ENCODE measurements at places on chromosomes 7 and 10.

DNA sequence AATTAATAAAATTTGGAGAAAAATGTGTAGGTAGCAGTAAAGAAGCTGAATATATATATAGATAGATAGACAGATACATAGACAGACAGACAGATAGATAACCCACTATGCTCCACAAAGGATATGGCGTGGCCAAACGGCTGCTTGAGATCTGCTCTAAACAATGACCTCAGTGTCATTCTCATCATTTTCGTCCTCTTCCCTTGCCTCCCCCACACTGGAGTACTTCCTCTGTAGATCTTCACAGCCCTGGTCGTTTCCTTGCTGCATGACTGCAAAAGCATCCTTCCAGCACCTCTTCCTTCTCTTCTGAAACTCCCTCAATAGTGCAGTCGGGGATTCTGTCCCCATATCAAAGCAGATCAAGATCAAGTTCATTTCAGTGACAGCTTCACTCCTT lies 35.6 kb upstream of the ATP6V0A4 start:
- no peak for DNase-seq

- DNase-seq = no peak
Observed at GRCh38 chr10:99809931-99810615, 27.6 kb downstream of the ABCC2 start.

DNA sequence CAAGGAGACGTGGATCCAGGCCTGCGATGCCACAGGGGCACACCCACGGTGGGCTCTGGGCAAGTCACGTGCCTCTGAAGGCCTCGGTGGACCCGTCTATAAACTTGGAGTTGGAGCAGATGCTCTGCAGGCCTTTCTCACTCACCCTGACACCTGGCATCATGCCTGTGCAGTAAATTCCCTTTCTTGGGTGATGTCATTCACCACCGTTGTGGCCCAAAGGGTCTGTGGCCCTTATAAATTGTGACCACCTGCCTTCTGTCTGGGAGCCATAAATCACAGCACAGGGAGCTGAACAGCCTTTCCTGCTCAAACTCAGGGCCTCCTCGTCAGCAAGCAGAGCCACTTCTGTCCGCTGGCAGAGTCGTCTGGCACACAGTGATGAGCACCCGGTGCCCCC lies 52.2 kb downstream of the GPAM start:
- DNase-seq = no peak

DNA sequence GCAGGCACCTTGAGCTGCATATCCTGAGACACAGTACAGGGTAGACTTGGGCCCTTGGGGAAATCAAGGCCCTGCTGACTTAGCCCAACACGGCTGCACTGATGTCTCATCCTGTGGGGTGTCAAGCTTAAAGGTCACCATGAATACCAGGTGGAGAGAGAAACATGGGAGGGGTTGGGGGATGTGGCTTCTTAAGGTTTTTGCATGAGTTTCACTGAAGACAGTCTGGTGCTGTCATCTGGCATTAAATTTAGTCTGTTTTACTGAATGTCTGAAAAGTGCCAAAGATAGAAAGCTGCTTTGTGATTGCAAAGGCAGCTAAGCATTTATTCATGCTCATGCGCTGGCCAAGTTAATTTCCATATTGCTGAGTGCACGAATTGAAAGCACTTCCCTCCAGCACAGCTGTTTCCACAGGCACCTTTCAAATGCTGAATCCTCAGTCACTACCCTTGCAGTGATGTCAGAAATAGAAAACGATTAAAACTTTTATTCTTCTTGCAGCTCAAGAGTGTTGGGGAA lies 102.1 kb downstream of the OSBPL3 start:
- no peak for DNase-seq

DNA sequence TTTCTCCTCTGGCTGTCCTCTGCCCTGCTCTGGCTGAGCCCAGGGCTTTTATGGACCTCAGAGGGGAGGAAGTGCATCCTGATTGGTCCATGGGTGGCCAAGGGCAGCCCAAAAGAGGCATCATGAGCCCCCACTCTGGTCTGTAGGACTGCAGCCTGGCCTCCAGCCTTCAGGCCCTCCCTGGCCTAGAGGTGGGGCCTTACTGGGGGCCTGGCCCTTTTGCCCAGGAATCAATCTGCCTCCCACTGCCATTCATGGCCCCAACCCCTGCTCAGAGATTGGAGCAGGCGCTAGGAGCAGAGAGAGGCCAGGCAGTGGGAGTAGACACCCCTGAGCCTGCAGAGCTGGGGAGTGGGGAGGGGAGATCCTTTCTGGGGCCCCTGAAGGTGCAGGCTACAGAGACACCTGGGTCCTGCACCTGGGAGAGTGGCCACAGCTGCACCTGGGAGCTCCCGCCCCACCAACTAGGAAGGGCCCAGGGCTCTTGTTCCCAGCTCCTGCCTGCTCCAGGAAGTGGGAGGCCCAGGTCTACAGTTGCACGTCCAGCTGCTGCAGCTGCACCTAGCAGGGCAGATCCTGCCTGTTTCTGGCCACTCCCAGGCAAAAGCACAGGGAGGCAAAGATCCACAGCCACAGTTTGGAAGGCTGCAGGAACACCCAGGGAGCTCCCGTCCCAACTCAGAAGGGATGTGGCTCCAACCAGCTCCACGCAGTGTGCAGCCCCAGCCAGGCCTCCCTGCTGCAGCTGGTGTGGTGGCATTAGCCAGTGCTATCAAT lies 6.4 kb upstream of the DYNC2I1 start:
- no peak for DNase-seq

GRCh38 chr7:37081436-37081835 lies 357.1 kb upstream of the AOAH start:
- DNase-seq = peak; percentile 13

DNA sequence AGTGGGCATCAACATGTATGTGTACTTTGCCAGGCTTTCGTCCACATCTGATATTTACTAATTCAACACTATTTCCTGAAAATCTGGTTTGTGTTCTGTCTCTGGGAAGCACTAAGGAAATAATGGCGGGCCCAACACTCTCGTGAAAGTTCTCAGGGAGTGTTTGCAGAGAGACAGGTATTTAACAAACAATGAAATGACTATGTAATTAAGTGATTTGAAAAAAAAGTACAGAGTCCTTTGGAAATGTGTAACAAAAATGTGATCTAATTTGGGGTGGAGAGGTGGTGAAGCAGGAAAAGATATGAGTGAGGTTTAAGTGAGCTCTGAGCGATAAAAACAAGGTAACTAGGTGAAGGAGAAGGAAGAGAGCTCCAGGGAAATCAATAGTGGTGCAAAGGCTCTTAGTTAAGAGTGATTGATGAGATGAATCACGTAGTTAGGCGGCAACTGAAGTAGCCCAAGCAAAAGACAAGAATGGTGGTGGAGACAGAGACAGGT lies 95.3 kb upstream of the DNAJB12 start:
- DNase-seq = no peak

DNA sequence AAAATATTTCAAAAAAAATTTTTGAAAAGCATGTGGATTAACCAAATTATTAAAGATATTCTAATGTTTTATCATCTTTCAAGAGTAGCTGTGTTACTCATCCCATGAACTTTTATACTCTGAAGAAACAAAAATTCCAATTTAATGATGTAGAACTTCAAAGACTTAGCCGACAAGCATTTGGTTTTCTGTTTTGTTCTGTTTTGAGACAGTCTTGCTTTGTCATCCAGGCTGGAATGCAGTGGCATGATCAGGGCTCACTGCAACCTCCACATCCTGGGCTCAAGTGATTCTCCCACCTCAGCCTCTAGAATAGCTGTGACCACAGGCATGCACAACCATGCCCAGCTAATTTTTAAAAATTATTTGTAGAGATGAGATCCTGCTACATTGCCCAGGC lies 17.8 kb upstream of the LCOR start:
- DNase-seq = no peak

GRCh38 chr7:151757274-151757673 lies 119.6 kb downstream of the PRKAG2 start:
- no peak for DNase-seq
